Hematopoietic multipotent progenitor cell (in vitro differentiated cells): ENCODE measurements at places on chromosomes 5 and 9.

- no peak for DNase-seq
These were observed 50.2 kb downstream of the RICTOR start for GRCh38 chr5:39024005-39024404.

- no peak for DNase-seq
These were observed 82.9 kb downstream of the RXRA start for GRCh38 chr9:134408939-134409737.

DNA sequence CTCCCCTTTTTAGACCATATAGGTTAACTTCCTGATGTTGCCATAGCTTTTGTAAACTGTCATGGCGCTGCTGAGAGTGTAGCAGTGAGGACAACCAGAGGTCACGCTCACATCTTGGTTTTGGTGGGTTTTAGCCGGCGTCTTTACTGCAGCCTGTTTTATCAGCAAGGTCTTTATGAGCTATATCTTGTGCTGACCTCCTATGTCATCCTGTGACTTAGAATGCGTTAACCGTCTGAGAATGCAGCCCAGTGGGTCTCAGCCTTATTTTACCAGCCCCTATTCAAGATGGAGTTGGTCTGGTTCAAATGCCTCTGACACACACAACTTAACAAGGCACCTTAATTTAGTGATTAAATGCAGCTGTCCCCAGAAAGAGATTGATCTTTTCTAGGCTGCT, 23.9 kb upstream of the KDM4C start:
- DNase-seq: no peak

- no peak for DNase-seq
These were observed 12.6 kb downstream of the ZBTB5 start for GRCh38 chr9:37452611-37453010.

DNA sequence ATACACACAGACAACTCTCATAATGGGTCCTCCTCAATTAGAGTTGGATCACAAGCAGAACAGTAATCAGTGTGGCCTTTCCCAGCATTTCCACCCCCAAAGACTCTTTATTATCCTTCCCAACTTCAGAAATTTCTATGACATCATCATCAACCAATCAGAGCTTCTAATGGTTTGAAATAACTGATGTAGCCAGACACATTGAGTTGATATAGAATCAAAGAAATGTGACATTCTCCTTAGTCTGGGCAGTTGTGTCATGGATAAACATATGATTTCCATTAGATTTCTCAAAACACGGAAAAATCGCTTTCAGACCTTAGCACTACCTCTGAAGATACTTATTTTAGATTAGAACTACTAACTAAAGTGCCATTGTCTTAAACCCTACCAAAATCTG, 75.7 kb upstream of the NFIB start:
- no peak for DNase-seq

DNA sequence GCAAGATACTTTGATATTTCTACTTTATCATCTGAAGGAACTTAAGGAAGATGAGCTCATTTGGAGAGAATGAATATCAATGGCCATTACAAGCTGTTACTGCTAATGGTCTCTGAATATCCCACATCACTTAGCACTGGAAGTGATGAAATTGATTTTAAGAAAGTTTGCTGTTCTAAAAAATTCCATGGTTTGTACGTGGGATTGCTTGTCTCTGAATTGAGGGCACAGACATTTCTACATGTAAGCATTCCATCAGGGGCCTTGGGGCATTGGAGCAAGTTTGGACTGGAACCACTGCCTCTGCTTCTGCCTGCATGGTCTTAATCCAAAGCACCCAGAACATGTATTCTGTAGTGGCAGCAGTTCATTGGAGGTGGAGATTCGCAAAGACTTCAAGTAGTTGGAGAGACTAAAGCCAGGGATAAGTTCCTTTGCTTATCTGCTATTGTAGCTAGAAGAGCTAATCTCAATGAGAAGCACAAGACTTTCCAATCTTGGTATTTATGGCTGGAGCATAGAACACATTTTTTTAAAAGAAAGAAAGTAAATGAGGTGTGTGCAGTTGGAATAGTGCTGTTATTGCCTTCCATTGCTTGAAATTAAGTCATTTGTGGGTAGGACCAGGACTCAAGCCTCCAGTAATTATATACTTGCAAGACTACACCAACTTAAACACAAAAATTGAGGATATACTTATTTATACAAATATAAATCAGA, 424.2 kb downstream of the SPATA31D1 start:
- DNase-seq: no peak

GRCh38 chr9:125972012-125972729, 225.0 kb downstream of the PBX3 start:
- no peak for DNase-seq

- no peak for DNase-seq
These were observed 7.3 kb upstream of the AMBP start for GRCh38 chr9:114085387-114085789.

GRCh38 chr5:78328585-78329173, 31.7 kb upstream of the SCAMP1 start:
- no peak for DNase-seq

DNA sequence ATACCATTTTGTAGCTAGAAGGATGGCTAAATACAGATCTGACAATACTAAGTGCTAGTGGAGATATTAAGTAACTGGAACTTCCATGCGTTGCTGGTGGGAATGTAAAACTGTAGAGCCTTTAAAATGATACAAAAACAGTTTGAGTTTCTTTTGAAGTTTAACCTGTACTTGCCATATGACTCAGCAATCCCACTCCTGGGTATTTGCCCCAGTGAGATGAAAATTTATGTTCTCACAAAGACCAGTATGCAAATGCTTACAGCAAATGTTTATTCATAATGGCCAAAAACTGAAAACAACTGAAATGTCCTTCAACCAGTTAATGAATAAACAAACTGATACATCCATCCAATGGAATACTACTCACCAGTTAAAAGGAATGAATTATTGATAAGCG, 137.3 kb downstream of the SLC12A2 start:
- no peak for DNase-seq
